G401 (cell line): ENCODE measurements at places on chromosomes 4 and X. TPM values are rescaled to one million over a fixed set of nuclear protein-coding genes. Genes with fewer than 3 reads are reported as not detected.

Gene POF1B
- not detected in 2 replicates for total RNA-seq

- DNase-seq, result peak; percentile 5
Observed at GRCh38 chrX:111411983-111412382, at the start of gene DCX. DCX (minus strand) TSS chrX:111412192; CDS start chrX:111410398, 1,794 bp downstream.

- no peak for DNase-seq
Observed at GRCh38 chr4:184432127-184432922, 42.0 kb downstream of the IRF2 start.

DNA sequence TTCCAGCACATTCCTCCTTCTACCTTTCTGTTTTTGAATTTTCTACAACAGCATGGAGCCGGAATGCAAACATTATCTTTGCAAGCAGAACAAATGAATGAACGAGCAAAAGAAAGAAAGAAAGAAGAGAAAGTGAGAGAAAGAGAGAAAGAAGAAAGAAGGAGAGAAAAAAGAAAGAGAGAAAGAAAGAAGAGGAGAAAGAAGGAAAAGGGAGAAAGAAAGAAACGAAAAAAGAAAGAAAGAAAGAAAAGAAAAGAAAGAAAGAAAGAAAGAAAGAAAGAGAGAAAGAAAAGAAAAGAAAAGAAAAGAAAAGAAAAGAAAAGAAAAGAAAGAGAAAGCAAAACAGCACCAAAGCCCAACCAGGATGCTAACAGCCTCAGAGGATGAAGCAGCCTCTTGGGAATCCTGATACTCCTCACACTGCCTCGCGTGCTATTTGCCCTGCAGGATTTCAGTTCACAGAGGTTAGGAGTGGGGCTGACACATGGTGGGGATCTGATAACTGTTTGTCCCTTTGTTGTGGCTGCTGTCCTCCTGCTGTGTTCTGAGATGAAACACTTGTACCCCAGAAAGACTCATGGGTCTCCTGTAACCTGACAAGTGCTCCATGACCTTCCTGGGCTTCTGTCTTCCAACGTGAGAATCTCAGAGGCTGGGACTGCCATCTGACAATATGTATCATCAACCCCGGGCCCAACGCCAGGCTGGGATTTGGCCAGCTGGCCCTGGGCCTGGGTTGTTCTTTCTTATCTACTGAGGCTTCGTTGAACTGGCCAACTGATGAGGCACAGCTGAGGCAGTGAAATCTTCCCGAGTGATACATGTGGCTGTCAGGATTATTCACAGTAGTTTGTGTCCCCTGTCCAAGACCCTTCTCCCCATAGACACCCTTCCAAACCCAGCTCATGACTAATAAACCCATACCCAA is 61.0 kb downstream of the SEPSECS start:
- DNase-seq, result peak; percentile 49

DNA sequence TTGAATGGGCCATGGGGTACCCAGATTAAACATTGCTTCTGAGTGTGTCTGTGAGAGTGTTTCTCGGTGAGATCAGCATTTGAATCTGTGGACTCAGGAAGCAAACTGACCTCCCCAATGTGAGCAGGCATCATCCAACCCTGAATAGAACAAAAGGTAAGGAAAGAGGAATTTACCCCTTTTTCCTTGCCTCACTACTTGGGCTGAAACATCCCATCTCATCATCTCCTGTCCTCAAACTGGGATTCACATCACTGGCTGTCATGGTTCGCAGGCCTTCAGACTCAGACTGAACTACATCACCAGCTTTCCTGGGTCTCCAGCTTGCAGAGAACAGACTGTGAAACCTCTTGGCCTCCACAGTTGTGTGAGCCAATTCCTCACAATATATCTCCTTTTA is 47.1 kb downstream of the TEC start:
- DNase-seq, result no peak

- DNase-seq, result no peak
Observed at GRCh38 chr4:37872310-37872988, 18.4 kb upstream of the TBC1D1 start.

DNA sequence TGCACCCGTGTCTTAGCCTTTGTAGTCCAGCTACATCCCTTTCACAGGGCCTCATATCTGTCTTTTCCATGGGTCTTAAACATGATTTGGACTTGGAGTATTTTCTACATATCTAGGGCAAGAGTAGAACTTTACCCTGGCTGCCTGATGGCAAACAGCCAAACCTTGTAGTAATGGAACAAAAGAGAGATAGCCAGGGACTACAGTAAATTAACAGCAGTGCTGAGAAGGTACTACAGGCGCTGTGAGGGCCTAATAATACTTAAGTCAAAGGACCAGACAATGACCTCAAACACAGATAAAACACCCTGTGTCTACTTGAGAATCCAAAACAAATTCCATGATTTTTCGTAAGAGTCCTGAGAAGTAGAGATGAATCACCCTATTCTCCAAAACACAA is 111.0 kb upstream of the WDR17 start:
- no peak for DNase-seq

GRCh38 chr4:141375855-141376254 is 155.2 kb downstream of the ZNF330 start:
- DNase-seq, result no peak

Gene CFP
- 0.27 TPM in 1 of 2 replicates, not detected in the other for total RNA-seq

Gene SPANXN3
- total RNA-seq, result not detected in 2 replicates

Gene JCHAIN
- not detected in 2 replicates for total RNA-seq

- DNase-seq, result peak; percentile 3
Observed at GRCh38 chr4:170990989-170991589, 822.1 kb upstream of the GALNTL6 start.

Gene SHISA3
- total RNA-seq, result 3.7 and 6.1 TPM in 2 replicates

GRCh38 chr4:185773419-185773818 is 38.6 kb downstream of the SORBS2 start:
- DNase-seq, result no peak

GRCh38 chrX:71542825-71543224 is 9.9 kb downstream of the OGT start:
- no peak for DNase-seq

DNA sequence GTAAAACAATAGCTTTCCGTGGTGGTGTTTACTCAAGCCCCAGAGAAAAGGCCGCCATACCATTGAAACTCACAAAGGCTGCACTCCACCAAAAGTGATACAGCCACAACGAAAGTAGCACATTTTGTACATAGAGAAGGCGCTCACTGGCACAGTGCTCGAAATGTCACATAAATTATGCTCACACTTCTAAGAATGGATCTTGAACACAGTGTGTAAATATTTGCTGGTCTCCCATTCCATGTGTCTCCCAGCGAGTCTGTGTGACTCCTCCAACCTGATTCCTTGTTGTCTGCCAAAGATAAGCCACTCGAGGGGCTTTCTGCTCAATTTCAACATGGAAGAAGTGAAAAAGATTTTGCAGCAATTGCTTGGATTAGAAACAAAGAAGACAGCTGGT is 234.0 kb upstream of the VCX3A start:
- no peak for DNase-seq

DNA sequence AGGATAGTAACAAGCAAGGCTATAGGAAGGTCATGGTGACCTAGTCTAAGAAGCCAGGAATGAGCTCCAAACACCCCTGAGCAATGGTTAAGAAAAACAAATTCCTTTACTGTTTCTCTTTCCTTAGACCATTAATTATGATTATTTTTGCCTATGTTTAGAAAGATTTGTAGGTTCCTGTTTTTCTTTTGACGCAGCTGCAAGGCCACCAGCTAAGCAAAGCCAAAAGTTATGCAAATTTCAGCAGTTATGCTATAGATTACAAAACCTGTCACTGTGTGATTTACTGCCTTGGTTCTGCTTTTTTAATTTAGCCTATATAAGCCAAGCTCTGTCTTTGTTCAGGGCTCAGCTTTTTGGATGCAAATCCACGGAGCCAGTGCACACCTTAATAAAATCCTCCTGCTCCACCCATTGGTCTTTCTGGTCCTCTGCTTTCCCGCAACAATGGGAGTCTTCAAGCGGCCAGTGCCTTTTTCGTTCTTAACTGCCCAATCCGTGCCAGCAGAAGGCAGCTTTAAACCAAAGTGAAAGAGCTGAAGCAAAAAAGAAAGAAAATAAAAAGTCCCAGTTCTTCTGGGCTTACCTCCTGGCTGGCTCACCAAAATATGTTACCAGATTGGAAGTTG is 1.4 kb upstream of the CEP135 start:
- no peak for DNase-seq

DNA sequence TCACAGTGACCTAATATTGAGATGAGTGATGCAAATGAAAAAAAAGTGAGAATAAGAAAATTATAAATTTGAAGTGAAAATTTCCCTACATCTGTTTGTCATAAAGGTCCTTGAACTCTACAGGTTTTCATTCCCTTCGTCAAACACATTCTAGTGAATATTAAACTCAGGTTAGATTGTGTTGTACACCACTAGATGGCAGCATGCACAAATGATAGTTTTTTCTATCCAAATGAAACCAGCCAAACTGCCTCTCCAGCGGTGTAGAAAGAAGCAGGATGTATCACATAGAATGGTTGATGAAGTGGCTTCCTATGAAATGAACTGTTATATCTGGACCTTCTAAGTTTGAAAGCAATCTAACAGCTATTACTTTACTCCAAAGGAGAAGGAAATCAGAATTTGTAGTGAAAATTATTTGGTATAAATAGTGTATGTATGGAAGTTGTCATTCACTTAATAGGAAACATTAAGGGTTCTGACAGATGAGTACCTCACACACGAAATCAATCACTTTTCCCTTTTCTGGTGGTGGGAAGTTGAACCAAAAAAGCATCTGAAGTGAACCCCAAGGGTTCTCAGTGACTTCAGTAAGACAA is 382.7 kb downstream of the UNC5C start:
- peak; percentile 80 for DNase-seq

GRCh38 chrX:130909469-130910136 is 6.6 kb upstream of the ENOX2 start:
- DNase-seq, result no peak

- no peak for DNase-seq
Observed at GRCh38 chr4:169225058-169225751, 45.6 kb downstream of the SH3RF1 start.

DNA sequence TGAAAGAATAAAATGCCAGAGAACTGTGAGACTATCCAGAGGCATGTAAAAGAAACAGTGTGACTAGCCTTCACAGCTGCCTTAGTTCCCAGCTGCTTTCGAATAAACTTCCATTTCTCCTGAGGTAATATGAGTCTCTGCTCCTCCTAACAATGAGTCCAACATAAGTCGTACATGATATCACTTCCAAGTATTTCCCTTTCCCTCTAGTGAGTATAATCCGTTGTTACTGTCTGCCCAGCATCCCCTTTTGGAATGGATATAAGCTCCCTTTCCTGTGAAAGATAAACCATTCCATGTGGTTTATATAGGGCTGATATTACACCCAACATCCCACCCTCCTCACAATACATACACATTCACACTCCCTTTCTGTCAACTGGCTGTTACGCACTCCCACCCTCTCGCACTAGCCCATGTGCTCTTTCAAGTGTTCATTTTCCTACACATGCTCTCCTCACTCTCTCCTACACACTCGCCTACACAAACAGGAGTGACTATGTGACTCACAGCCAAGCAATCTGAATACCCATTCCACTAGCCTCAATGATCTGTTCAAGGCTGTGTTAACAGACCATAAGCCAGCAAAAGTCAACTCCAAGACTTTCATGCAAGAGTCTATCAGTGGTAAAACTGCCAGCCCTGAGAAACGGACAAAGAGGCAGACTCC is 5.0 kb downstream of the NAF1 start:
- no peak for DNase-seq

DNA sequence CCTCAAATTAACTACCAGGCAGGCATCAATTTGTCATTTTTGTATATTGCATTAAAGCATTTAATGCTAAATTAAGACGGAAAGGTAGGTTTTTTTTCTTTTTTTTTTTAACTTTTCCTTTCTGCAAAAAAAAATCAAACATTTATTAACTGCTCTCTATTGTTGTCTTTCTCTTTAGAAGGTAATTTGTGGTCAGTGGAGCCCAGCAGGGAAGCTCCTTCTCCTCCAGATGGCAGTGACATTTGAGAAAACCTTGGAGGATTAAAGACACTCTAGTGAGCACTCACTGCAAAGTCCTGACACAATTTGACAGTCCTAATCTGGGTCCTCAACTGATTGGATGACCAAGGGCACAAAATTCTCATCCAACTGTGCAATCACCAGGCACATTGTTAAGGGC is 102.4 kb downstream of the SLIT2 start:
- DNase-seq, result peak; percentile 5

- no peak for DNase-seq
Observed at GRCh38 chr4:117817301-117817700, 217.0 kb upstream of the NDST3 start.

- DNase-seq, result no peak
Observed at GRCh38 chr4:11900359-11900758, 471.7 kb upstream of the HS3ST1 start.

DNA sequence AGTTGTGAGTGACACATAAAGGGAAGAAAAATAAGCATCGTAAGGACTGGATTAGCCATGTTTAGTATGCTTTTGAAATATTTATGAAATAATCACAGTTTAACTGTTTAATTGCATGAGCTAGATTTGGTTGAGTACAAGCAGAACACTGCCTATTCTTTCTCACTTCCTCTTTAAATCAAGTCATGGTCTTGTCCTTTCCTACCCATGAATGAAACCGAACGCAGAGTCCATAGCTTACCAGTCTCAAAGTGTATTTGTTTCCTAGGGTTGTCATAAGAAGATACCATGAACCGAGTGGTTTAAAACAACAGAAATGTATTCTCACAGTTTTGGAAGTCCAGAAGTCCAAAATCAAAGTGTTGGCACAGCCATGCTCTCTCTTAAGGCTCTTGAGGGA is 684.0 kb upstream of the MAGEB2 start:
- no peak for DNase-seq

Gene CASK
- total RNA-seq, result 13.1 and 43.2 TPM in 2 replicates
